ENCODE measurements at places on chromosomes 5 and 9. TPM values are rescaled to one million over a fixed set of nuclear protein-coding genes. Genes with fewer than 3 reads are reported as not detected.

The TEK gene
- total RNA-seq: 0.68 TPM

The PCDHB6 gene
- 3.6 TPM for total RNA-seq

The OR1J2 gene
- not detected for total RNA-seq

DNA sequence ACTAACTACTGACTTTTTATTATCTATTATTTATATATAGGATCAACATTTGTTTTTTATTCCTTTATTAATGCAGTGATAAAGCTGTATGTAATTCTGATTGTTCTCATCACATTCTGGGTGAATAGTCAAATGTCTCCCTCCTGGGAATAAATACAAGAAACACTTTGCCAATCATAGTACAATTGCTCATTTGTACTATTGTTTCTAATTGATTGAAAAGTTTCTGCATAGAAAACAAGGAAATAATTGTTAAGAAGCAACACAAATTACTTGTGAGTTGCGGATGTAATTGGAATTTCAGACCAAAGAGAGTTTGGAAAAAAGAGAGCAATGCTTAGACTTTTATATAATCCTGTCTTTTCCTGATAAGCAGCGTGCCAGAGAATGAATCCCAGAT lies 1013.9 kb downstream of the EFNA5 start:
- no peak for DNase-seq

GRCh38 chr5:162497455-162497854 lies 429.9 kb downstream of the GABRG2 start:
- no peak for DNase-seq

Data from H4 (cell line).